ENCODE measurements at places on chromosomes 5 and 9.

DNA sequence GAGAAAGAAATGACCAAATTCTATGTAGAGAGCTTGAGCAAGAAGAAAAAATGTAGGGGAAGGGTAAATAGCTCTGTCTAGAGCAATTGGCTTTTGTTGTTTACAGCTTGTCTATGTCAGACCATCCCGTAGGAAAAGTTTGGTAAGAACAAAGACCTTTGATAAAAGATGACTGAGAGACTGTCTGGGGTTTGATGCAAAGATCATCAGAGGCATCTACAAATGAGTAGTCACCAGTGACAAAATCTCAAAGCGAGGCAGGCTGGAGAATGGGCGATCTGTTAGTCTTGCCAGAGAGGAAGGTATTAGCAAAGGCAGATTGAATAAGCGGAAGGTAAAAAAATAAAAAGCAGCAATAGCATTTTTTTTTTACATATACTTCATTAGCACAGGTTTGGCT, 125.0 kb upstream of the RASGRF2 start:
- DNase-seq: no peak

- DNase-seq: no peak
Observed at GRCh38 chr9:95499847-95500246, 16.9 kb downstream of the PTCH1 start.

DNA sequence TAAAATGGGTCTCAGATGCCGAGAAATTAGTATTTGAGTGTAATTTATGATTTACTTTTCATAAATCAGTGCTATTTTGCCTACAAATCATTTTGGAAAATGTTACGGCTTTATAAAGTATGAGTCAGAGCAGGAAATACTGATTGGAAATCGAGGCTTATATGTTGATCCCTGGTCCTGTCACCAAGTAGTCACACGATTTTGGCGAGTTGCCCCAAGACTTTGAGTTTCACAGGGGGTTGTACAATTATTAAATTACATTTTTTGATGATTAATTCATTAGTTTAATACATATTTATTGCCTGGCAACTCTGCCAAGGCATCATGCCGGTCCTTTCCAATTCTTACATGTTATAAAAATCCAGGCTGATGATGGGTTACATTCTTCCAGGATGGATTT, 443.9 kb upstream of the KLF4 start:
- DNase-seq: no peak

GRCh38 chr5:107290780-107291398, 379.8 kb downstream of the EFNA5 start:
- no peak for DNase-seq

- no peak for DNase-seq
Observed at GRCh38 chr9:127742435-127743088, 7.5 kb upstream of the TOR2A start.

- no peak for DNase-seq
Observed at GRCh38 chr9:83622939-83623678, at the start of gene IDNK. Gene IDNK (plus strand): TSS chr9:83623143. CDS start chr9:83623172, 29 bp downstream.

DNA sequence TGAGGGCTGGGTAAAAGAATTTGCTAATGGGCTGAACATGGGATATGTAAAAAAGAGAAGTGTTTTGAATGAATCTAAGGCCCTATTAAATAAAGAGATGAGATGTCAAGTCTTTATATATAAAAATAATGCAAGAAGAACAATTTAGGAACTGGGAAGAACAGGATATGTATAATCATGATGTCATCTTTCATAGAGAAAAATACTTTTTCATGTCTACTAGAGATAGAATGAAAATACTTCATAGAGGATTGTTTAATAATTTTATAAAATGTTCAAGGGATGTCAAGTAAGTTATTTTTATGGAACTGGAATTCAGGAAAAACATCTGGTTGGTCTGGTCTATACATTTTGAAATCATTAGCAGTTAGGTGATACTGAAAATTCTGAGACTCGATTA, 799.0 kb upstream of the CTNND2 start:
- no peak for DNase-seq

GRCh38 chr9:123470121-123470782, 114.3 kb downstream of the CRB2 start:
- DNase-seq: no peak

DNA sequence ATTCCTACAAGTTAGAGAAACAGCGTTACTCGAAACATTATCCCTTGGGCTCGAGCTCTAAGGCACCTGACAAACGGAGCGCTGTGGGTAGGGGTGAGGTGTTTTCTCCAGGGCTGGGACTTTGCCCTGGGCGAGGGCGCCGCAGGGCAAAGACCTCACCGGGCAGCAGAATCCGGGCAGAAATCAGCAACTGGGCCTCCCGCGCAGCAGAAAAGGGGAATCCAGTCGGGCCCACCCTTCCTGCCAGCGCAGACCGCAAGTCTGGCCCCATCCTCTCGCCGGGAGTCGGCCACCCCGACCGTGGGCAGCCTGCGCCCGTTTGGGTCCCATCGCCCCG, 430 bp upstream of the MSH3 start:
- DNase-seq: no peak

- DNase-seq: no peak
Observed at GRCh38 chr9:80072451-80072850, 500.7 kb downstream of the TLE4 start.

GRCh38 chr5:173243831-173244305, 8.9 kb upstream of the NKX2-5 start:
- no peak for DNase-seq

GRCh38 chr9:2418619-2419018, 203.0 kb upstream of the VLDLR start:
- no peak for DNase-seq

DNA sequence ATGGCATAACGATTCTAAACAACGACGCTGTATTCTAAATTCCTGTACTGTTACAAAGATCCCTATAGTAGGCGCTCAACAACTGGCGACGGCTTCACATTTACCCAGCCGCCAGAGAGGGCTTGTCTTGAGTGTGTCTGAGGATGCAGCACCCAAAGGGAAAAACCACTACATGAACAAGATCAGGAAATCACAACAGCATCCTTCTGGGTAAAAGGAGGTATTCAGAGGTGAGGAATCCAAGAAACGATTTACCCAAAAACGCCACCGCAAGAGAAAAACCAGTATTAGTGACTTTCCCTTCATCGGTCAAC, 711 bp downstream of the TTC33 start:
- DNase-seq: no peak

DNA sequence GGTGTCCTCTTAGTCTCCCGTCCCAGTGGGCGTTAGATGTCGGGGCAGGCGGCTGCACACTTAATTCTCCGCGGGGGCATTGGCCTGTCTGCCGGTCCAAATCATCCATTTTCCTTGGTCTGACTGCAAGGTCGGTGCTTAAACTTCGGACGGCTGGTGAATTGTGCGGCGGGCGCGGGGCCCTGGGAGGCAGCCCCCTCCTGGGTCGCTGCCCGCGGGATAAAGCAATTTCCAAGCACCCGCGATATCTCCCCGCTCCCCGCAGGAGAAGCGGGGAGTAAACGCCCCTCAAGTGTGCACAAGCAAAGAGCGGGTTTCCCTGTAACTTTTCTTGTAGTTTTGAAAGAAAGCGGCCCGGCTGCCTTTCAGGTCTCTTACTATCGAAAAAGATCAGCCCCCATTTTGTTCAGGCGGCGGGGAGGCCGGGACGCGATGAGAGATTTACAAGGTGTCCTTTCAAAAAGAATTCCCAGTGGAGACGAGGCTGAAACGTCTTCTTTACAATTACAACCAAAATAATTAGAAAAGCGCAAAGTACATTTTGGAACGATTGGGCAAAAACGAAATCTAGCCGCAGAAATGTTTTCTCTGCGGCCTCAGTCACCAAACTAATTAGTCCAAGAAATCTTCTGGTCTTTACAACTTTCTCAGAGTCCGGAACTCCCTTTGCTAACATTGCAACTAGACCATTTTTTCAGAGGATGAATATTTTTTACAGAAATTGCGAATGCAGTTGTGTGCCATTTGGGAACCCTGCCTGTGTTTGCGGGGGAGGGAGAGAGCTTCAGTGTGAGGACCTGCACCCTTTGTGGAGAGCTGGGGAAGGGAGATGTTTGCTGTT, 1.8 kb downstream of the IRX1 start:
- peak; percentile 73 for DNase-seq

DNA sequence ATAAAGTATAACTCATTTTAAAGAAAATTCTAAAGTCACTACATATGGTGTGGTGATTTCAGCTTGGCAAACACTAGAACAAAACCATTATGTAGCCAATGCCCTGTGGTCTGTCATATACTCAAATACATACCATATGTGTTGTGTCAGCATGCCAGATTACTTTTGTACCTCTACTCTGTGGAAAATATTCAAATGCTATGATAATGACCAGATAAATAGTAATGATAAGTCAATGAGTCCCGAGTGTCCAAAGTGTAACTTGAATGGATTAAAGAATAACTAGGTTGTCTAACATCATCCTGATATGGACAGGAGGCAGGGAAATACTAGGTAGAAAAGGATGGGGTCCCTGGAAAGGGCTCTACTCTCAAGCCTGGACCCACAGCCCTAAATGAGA, 58.0 kb upstream of the IL6ST start:
- DNase-seq: no peak

DNA sequence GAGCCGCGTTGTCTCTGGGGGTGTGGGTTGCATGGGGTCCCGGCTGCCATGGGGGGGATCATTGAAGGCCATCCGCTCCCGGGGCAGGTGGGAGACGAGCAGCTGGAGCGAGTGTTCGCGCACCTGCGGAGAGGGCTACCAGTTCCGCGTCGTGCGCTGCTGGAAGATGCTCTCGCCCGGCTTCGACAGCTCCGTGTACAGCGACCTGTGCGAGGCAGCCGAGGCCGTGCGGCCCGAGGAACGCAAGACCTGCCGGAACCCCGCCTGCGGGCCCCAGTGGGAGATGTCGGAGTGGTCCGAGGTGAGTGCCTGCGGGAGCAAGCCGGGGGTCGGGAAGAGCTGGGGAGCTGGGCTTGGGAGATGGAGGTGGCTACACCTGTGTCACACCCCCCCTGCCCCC, 33.7 kb downstream of the ADAMTSL2 start:
- no peak for DNase-seq

- DNase-seq: no peak
Observed at GRCh38 chr9:122403381-122404000, 32.7 kb downstream of the PTGS1 start.

GRCh38 chr9:70324963-70325362, 66.2 kb downstream of the SMC5 start:
- DNase-seq: no peak

- DNase-seq: no peak
Observed at GRCh38 chr5:69134126-69134525, 32.8 kb upstream of the CCNB1 start.

DNA sequence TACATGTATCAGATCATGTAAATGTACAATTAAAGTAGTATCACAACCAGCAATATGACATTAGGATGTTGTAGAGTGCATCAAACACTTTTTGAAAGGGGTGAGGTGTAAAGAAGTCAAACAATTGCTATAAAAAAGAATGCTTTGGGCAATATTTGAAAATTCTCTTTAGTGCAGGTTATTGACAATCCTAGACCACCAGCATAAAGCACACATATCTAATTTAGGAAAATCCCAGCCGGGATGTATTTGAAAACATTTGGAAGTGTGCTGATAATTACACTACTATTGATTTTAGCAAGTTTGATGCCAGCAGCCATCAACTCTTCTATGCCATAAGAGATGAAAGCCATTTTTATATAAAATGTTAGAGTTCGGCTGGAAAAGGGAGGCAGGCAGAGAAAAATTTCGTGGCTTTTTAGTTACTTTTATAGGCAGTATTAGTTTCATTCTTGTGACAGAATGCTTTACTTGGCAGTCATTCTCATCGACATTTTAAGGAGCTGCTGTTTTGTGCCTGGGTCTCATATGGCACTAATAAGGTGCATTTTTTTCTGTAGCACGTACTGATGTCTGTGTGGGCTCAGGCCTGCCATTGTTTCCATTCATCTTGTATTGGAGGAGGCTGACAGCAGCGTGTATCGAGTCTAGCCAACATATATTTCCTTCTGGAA, 285.7 kb downstream of the AOPEP start:
- DNase-seq: no peak

DNA sequence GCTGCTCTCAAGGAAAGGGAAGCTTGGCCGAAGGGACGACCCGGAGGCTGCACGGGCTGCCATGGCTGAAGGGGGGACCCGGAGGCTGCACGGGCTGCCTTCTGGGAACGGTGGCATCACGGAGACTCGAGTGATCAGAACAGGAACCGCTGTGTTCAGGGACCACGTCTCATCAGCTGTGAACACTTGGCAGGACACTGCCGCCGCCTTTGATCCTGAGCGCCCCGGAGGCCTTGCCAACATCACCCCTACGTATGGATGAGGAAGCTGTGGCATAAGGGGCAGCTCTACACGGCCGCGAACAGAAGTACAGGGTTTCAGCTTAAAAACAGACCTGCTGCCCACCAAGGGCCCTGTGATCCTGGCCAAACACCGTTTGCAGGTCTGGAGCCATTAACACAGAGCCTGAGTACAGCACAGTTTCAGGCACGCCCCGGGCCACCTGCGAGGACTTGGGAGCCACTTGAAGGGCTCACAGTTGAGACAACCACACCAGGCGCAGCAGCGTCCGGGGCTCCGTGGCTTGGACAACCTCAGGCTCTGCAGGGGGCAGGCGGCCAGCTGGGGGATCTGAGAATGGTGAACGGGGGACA, 23.9 kb upstream of the TERT start:
- DNase-seq: peak; percentile 88

- DNase-seq: no peak
Observed at GRCh38 chr9:33731142-33731541, 64.2 kb upstream of the PRSS3 start.

DNA sequence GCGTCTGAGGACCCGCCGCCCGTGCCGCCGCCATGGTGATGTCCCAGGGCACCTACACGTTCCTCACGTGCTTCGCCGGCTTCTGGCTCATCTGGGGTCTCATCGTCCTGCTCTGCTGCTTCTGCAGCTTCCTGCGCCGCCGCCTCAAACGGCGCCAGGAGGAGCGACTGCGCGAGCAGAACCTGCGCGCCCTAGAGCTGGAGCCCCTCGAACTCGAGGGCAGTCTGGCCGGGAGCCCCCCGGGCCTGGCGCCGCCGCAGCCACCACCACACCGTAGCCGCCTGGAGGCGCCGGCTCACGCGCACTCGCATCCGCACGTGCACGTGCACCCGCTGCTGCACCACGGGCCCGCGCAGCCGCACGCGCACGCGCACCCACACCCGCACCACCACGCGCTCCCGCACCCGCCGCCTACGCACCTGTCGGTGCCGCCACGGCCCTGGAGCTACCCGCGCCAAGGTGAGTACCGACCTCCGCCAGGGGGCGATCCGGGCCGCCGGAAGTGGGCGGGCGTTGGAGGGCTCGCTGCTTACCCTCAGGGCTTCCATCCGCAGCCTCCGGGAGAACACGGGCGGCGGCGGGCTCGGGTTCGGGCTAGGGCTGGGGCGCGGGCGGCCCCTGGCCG, 8.5 kb downstream of the PRR7 start:
- DNase-seq: no peak

DNA sequence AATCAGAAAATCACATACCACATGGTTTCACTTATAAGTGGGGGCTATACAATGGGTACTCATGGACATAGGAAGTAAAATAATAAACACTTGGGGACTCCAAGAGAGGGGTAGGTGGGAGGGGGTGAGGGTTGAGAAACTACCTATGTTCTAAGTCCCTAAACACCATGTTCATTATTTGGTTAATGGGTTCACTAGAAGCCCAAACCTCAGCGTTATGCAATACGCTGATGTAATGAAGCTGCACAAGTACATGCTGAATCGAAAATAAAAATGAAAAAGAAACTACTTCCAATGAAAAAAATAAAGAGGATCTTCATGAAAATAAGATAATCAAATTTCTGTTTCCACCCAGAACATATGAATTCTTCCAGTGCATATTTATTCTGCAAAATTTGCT, 208.5 kb downstream of the TMEM161B start:
- DNase-seq: no peak
